ENCODE measurements at places on chromosomes 5 and 9. TPM values are rescaled to one million over a fixed set of nuclear protein-coding genes. Genes with fewer than 3 reads are reported as not detected.
A peak's percentile ranks its signal among the peaks of the same experiment; 100 is the strongest.

The PLAC8L1 gene
- not detected for total RNA-seq

DNA sequence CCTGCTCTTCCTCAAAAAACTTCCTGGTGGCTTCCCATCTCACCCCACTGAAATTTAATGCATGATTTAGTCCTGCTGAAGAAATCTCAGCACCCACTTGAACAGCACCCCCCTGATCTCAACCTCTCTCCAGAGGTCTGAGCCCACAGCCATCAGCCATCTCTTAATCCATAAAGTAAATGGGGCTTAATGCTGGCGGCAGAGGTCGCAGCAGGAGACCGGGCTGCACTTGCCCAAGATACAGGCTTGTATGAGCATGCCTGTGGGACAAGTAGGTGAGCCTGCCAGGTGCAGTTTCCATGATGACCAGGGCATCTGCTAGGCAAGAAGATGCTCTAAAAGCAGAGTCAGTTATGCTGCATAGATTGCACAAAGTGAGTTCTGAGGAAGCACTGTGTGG lies 52.4 kb upstream of the CTXN3 start:
- no peak for DNase-seq

DNA sequence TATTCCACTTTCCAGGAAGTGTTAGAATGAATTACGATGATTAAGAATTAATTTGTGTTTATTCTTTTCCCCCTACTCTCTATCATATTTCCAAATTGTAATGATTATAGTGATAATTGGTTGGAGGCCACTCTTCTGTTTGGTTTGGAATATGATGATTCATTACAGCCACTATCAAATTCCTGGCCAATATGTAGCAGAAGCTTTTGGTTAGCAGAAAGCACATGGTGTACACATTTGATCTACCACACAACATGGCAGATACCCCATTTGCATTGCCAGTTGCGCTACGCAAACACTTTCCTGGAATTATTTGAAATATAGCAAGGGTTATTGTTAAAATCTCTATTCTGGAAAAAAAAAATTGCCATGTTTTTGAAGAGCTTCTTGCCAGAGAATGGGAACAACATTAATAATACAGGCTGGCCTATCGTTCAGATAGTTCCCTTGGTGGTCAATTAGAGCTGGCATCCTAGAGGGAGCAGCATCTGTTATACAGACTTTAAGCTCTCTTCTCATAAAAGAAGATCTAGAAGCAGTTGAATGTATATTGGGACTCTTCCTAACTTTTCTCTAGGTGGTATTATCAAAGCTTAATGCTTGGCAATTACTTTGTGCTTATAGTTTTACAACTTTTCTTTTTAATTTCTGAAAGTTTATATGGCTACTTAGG lies 455.0 kb upstream of the ACTBL2 start:
- DNase-seq: peak; percentile 24

DNA sequence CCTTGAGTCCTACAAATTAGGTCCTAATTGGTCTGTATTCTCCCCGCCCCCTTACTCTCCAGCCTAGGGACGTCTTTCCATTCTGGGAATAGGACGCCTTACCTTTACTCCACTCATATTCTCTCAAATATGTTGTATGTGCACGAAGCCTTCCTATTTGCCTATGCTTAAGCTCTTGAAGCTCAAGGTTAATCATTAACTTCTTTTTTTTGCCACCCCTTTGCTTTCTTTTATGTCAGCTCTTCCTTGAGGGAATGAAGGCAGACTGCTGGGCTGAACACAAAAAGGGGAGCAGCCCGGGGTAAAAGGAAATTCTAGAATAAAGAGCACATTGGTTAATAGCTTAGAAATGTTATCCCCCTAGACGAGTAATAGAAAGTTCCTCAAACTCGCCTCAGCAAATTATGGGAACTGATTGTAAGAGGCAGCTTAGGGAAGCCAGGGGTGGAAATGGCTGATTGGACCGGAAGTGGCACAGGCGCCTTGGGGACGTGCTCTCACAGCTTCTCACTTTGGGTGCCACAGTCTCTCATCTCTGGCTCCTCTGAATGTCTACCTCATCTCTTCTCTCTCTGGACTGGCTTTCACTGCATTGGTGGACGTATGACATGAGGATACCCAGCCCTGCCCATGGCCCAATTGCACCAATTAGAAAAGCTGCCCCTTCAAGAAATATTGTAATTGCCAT lies 122.3 kb upstream of the IL12B start:
- no peak for DNase-seq

The JAKMIP2 gene
- total RNA-seq: not detected

The TLE1 gene
- 40.3 TPM for total RNA-seq

The TSSK1B gene
- total RNA-seq: under 0.01 TPM

GRCh38 chr9:98024702-98025101 lies 31.8 kb upstream of the NANS start:
- no peak for DNase-seq

The COL23A1 gene
- not detected for total RNA-seq

DNA sequence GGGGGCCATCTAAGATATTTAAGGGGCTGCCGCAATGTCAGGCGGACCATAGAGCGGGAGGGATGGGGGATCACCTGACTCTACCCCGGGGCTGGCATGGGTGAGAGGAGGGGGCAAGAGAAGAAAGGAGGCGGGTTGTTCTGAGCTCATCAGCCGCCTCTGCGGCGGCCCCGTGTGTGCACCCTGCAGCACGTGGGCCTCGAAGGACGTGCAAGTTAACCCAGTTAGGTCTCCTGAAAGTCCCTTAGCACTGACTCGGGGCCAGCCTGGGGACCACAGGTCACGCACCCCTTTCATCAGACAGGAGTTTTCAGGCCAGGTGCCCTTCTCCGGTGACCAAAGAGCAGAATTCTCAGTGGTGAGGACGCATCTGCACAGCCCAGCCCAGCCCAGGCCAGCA lies 58.0 kb downstream of the UBE2QL1 start:
- DNase-seq: no peak

GRCh38 chr9:131278702-131279111 lies 2.4 kb upstream of the FAM78A start:
- no peak for DNase-seq

DNA sequence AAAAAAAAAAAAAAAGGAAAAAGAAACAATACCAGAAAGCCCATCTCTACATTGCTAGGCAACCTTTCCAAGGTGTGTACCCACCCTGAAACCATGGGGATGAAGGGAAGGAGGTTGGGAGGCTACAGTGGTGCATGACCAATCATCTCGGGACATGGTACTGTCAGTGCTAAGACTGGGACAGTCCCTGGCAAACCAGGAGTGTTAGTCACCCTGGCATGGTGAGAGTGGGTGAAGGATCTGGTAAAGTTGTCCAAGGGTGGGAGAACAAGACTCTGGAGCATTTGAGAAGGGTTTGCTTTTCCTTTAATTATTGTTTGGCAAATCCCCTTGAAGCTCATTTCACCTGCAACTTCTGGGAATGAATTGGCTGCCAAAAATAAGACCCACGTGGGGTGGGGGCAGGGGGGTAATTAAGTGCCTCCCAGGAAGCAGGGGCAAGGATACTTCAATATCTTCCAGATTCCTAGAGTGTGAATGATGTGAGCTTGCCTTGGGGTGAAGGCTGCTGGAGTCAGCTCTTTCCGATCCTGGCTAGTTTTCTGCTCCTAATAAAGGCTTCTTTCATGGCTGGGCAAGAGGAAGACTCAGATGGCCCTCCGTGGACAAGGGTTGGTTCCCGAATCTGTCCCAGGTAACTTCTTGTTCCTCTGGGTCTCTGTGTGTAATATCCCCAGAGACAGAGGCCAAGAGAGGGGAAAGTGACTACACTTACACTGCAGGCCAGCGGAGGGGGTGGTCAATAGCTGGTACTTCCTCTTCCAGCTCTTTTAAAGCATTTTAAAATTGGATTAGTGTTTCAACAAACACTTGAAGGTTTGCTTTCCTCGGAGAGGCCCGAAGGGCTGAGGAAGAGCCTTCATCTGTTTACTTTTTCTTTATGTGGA lies 61.6 kb upstream of the SPRY4 start:
- DNase-seq: no peak

DNA sequence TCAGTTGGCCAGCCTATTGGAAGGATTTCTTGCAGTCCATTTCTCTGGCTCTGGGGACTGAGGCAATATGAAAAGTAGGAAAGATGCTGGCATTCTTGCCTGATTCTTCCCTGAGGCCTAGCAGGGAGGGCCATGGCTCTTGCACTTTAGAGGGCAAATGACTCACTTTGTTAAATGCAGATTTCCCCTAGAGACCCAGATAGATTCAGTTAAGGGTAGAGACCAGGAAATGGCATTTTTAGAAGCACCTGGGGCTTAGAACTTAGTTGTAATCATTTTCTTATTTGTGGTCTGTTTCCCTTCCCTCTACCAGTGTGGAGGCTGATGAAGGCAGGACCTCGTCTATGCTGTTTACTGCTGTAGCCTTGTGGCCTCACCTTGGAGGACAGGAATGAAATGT lies 112.8 kb upstream of the NR3C1 start:
- DNase-seq: no peak

GRCh38 chr9:7121055-7121454 lies 363.3 kb downstream of the KDM4C start:
- no peak for DNase-seq

The ADAMTSL1 gene
- total RNA-seq: 49.2 TPM
